ENCODE measurements at places on chromosomes 7 and 10. TPM values are rescaled to one million over a fixed set of nuclear protein-coding genes. Genes with fewer than 3 reads are reported as not detected.

- peak; percentile 91 for DNase-seq
Measured at GRCh38 chr7:138752518-138753149, 45.2 kb upstream of the TMEM213 start.

DNA sequence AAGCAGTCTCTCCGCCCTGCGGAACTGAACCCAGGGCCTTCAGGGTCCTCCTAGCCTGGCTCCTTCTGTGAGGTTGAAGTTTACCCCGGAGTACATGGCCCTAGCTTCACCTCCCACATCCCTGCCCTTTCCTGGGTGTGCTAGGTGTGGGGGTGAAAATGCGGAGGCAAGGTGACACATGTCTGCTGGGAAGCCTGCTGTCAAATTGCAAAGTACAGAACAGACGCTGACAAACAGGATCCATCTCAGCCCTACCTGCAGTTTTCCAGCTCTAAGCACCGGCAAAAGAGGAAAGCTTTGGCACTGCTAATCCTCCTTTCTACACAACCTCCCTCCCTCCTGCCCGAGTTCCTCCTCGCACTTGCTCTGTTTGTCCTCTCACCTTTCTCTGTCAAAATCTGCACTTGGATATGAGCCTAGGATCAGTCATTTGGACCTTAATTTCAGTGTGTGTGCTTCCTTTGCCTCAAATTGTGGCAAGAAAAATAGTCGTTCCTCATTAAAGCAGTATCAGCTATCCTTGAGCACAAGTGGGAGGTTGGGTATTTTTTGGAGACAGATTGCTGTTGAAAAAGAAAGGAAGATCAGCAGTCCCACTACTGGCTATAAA lies 14.4 kb upstream of the GPR15LG start:
- DNase-seq = no peak

DNA sequence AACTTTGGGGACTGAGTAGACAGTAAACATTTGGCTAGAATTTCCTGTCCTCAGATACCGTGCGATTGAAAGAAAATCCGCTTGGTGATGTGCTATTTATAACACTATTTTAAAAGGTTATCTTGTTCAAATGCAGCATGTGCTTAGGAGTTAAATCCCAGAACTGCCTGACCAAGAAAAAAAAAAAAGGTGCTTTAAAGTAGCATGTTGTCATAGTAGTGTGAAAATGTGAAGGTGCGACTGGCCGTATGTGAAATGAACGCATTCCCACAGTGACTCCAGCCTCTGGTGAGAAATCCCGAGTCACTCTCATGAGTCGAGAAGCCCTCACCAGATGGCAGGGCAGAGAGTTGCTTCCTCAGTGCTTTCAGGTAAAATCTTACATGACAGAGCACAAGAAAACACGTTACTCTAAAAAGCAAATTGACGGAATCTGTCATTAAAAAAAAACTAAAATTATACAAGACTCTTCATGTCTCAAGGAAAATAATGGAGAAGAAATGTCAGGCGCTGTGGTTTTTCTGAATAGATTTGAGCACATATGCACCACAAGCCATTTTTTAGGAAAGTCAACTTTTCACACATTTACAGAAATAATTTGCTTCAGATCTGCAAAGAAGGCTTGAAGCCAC lies 18.4 kb upstream of the KLF6 start:
- peak; percentile 40 for DNase-seq

GRCh38 chr7:111112439-111112838 lies 21.5 kb downstream of the LRRN3 start:
- DNase-seq = no peak

DNA sequence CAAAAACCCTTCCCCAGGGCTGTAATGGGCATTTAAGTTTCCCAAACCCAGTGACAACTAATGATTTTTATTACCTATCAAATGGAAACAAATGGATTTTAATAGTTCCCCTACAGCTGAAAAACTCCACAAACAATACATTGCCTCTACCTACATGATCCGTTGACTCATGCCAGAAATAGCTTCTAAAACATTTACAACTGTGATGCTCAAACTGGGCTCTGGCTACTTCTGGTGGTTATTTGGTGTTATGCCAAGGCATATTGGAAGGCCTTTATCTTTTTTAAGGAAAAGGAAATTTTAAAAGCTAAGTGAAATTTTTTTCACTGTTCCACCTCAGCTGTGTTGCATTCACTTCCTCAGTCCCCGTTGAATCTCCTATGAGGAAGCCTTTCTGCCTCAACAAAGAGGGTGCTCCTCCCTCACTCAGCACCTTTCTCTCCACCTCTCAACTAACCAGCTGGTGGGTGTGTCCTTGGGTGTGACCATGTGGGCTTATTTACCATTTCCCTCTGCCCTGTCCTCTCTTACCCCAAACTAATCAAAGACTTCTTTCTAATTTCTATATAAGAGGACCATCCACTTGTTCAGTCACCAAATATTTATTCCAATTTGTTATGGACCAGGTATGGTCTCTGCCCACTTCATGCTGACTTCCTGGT lies 82.9 kb downstream of the PRTFDC1 start:
- no peak for DNase-seq

DNA sequence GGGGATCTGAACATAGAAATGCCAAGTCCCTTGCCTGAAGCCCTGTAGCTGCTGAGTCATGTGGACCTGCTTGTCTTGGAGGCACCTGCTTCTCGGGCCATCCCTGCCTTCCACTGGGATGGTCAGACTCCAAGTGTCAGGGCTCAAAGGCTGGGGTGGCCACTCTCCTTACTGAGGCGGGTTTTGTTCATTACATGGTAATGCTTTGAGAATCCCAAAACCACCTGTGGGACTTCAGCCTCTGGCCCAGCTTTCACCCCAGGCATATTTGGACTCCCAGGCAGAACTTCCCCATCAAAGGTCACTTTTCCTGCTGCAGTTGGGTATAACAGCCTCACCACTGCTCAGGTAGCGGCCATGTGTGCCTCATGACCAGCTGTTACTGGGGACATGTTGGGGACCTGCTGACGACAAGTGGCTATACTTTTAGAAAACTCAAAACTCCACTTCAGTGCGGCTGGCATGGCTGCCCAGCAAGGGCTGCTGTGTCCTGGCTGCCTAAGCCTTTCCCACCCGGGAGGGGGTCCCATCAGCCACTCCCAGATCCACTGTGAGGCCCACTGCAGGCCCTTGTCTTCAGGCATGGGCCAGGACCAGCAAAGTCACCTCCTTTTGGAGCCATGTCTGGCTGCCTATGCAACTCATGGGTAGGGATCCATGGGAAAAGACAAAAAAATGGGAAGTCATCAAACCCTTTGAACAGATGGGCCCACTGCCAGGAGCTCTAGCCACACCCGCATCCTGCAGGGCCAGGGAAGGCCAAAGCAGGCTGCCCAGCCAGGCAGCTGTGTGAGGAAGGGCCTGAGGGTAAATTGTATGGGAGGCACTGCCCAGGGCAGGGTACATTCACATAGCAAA lies 96.7 kb downstream of the ARHGAP22 start:
- no peak for DNase-seq

DNA sequence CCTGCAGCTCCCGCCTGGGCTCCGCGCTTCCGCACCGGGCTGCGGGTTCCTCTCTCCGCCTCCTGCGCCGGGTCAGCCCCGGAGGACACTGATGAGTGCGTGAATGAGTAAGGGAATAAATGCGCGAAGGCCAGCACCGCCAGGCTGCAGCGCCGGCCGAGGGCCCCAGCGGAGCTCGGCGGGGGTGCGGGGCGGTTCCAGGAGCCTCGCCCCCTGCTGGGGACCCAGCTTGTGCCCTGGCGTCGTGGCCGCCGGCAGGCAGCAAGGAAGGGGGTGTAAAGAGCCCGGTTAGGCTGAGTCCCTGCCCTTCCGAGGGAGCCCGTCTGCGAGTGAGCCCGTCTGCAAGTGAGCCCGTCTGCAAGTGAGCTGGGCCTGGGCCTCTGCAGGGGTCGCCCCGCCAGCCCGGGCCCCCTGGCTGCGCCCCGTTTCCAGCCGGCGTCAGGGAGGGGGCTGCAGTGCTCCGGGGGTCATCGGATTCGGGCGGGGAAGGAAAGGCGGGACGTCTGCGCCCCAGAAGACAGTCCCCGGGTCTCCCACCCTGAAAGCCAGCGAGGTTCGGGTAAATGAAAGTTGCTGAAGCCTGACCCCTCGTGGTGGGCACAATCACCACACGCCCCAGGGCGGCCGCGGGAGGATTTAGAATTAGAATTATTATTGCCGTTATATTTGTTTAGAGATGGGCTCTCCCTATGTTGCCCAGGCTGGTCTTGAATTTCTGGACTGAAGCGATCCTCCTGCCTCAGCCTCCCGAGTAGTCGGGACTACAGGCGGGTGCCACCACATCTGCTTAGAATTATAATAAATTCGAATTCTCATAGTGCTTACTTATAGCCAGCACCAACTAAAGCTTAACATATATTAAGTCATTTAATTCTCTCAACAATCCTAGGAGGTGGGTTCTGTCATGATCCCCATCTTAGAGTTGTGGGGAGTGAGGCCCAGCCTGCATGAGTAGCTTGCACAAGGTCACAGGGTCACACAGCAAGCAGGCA lies 8.6 kb upstream of the CRYGN start:
- peak; percentile 79 for DNase-seq

DNA sequence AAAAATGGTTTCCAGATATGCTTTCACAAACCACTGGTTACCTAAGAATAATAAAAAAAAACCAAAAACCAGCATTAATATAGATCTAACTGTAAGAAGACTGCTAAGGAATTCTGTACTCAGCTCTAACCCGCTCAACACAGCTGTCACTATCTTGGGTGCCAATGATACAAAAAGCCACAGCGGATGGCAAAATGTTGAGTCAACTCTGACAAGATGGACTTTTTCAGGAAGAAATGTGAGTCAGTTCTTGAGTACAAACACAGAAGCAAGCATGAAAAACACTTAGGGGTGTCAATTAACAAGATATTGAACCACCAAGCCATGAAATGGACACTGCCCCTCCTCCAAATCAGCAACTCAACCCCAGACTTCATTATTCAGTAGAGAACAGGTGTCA lies 55.0 kb downstream of the CTTNBP2 start:
- no peak for DNase-seq

DNA sequence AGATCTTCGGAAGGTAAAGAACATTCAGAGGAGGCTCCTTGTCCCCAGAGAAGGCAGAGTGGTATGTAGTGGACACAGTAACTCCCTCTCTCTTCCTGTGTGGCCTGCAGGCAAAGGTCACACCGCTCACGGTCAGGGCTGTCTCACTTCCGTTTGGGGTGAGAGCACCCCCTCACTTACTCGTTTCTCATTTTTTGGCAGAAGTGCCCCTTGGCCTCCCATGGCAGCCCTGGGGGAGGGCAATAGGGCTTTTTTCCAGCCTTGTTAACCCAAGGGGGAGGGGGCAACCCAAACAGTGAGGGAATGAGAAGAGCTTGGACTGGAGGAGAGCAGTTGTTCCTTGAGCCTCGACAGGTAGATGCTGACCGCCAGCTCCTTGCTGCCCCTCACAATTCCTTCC lies 31.8 kb upstream of the SRGN start:
- peak; percentile 47 for DNase-seq

- DNase-seq = no peak
Measured at GRCh38 chr7:78684201-78684600, 769.3 kb downstream of the MAGI2 start.

DNA sequence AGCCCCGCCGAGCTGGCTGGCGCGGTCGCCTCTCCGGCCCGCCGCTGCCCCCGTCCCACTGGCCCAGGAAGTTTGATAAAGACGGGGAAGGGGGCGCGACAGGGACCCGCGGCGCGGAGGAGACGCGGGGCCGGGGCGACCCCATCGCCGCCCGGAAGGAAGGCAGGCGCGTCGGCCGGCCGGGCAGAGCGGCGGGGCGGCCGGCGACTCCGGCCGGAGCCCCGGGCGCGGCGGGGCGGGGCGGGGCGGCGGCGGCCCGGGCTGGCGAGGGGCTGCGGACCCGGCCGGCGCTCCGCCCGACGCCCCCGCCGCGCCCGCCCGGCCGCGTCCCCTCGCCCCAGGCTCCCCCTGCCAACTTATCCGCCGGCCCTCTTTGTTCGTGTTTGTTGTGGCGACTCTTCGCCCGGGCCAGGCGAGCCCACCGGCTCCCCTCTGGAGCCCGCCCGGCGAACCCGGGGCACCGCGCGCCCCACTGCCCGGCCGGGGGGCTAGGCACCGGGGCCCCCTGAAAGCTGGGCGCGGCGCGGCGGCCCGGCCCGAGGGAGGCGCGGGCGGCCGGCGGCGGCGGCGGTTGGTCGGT lies 571 bp downstream of the KDM7A start:
- no peak for DNase-seq

GRCh38 chr7:46972205-46972604 lies 609.7 kb downstream of the TNS3 start:
- no peak for DNase-seq

- no peak for DNase-seq
Measured at GRCh38 chr10:6320320-6321010, 117.7 kb downstream of the PFKFB3 start.

Gene GNAT3
- not detected for total RNA-seq

Gene FGF8
- total RNA-seq = 0.43 TPM

Gene NDUFB8
- total RNA-seq = 327 TPM

Gene FRG2B
- total RNA-seq = not detected

Gene LEP
- total RNA-seq = not detected

Gene LRGUK
- total RNA-seq = 0.14 TPM

Gene LUC7L2
- 217 TPM for total RNA-seq

Gene PRSS2
- not detected for total RNA-seq
